ENCODE measurements at places on chromosomes 7 and 10.

DNA sequence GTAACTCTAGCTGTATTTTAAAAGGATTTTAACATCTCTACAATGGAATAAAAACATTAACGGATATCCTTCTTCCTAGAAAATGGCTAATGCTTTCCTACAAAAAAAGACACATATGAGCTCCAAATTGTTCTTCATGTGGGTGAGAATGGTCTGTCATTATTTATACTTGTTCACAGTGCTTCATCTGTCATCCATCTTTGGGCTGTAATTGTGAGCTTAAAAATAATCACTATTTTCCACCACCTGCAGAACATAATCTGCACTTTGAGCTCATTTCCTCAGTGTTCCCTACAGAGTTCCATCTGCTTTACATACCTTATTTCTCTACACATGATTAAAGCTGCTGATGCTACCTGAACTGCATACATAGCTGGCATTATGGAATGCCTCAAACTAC is 979.1 kb upstream of the C7orf33 start:
- DNase-seq: no peak

DNA sequence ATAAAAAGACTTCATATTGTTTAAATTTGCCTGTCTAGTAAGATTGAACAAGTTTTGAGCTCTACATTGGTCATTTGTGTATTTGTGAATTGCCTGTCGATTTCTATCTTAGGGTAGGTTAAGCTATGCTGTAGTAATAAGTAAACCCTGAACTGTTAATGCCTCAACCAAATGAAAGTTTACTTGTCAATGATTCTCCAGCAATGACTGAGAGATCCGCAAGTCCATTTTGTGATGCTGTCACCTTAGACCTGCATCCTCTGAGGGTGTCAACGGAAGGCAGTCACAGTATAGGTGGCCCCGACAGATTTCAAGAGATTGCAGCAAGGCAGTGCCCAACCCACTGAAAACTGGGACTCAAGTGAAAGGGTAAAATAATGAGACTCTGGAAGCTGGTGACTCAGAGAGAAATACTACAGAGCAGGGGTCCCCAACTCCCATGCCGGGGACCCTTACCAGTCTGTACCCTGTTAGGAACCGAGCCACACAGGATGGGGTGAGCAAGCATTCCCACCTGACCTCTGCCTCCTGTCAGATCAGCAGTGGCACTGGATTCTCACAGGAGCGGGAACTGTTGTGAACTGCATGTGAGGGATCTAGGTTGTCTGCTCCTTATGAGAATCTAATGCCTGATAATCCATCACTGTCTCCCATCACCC is 10.8 kb upstream of the PHYH start:
- no peak for DNase-seq

GRCh38 chr10:43965033-43965917 is 316.6 kb upstream of the ZNF32 start:
- no peak for DNase-seq

DNA sequence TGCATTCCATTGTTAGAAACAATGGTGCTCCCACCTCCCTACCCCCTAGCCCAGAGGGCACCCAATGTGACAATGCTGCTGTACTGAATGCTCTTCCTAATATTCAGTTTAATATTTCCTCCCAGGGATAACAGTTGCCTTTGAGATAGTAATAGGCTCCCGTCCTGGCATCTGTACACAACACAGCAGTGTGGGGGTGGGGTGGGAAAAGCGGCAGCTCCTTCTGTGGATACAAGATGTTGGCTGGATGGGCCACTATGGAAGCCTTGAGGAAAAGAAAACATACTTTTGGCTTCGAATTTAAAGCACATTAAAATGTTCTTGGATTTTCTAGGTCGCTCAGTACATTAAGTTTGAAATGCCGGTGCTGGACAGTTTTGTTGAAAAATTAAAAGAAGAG is 9.2 kb upstream of the ZNF22 start:
- DNase-seq: no peak

GRCh38 chr7:132197772-132198171 is 378.5 kb downstream of the PLXNA4 start:
- no peak for DNase-seq

DNA sequence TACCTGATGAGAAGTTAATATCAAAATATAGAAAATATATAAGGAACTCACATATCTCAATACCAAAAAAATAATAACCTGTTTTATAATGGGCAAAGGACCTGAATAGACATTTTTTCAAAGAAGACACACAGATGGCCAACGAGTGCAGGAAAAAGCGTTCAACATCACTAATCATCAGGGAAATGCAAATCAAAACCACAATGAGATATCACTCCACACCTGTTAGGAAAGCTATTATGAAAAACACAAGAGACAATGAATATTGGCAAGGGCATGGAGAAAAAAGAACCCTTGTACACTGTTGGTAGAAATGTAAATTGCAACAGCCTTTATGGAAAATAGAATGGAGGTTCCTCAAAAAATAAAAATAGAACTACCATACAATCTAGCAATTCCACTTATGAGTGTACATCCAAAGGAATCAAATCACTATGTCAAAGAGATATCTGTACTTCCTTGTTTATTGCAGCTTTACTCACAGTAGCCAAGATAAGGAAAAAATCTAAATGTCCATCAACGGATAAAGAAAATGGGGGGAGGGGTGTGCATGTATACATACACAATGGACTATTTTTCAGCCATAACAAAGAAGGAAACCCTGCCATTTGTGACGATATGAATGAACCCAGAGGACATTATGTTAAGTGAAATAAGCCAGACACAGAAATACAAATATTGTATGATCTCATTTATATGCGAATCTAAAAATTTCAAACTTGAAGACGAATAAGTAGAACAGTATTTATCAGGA is 3.6 kb upstream of the ALOX5 start:
- no peak for DNase-seq

- no peak for DNase-seq
Measured at GRCh38 chr7:80548840-80549530, 37.1 kb upstream of the GNAT3 start.

GRCh38 chr10:8312079-8312478 is 257.6 kb downstream of the GATA3 start:
- no peak for DNase-seq

DNA sequence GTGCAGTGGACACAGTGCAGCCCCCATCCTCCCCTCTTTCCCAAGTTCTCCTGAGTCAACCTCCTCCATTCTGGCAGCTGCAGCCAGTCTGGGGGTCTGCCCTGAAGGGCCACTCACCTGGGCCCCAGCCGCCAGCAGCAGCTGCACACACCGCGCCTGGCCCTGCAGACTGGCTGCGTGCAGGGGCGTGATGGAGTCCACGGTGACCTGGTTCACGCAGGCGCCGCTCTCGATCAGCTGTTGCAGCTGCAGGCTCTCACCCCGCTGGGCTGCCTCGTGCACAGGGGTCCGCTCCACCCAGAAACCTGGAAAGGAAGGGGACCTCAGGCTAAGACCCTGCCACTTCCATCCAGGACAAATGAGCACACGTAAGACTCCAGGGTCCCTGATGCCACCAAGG is 13.6 kb downstream of the ASB13 start:
- DNase-seq: no peak

DNA sequence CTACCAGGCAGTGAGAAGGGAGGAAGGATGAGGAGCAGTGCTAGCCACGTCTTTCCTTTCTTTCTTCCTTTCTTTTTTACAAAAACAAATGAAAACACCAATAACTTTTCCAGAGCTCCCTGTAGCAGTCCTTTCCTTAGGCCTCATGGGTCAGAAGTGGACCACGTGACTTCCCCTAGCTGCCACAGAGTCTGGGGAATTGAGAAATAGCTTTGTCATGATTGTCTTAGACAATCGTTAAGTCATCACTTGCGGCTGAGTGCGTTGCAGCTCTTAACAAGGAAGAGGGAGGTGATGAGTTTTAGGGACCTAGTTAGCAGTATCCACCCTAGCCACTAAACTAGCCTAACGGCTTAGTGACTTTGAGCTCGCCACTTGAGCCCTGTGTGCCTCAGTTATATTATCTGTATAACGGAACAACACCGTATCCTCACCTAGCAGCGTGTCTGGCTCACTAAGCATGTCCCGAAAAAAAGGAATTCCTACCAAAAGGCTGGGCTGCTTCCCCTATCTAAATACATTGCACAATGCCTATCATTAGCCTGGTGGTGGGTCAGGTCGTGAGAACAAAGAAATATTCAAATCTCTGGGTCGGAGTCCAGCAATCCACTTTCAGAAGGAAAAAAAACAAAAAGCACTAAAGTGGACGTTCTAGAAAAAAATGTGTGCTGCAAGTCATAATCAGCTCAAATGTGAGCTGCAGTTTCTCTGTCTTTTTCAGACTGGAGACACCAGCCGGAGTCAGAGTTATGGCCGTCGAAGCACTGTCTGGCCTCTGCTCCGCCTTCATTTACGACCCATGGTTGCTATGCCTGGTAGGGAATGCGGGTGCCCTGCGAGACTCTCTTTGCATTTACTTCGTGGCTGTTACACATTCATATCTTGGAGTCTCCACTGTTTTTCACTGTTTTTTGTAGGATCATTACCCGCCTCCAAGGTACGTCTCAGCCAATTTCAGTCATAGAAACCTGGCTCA is 338.5 kb upstream of the FOXK1 start:
- no peak for DNase-seq

GRCh38 chr7:74674166-74674565 is 16.6 kb downstream of the GTF2I start:
- no peak for DNase-seq

GRCh38 chr7:30627026-30627425 is 32.3 kb downstream of the GARS1 start:
- DNase-seq: no peak

GRCh38 chr10:47332371-47332770 is 10.1 kb downstream of the GDF2 start:
- no peak for DNase-seq

DNA sequence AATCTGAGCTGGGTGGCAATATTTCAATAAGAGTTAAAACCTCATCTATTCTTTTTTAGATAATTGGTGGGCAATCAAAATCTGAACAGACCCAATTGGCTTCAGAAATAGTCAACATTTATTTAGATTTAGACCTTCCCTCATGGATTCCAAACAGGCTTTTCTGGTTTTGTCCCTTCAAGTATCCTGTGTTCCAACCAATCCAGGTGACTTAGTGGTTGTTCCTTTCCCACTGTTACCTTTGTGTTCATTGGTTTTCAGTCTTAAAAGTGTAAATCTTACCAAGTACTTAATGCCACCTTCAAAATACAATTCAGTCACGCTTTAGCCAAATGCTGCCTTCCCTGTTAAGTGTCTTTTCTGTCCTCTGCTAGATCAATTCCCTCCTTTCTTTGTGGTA is 85.9 kb downstream of the AHR start:
- DNase-seq: no peak

- DNase-seq: no peak
Measured at GRCh38 chr7:27172315-27172774, 1.8 kb downstream of the HOXA10 start.

- DNase-seq: no peak
Measured at GRCh38 chr10:71348850-71349249, 29.8 kb downstream of the SLC29A3 start.

DNA sequence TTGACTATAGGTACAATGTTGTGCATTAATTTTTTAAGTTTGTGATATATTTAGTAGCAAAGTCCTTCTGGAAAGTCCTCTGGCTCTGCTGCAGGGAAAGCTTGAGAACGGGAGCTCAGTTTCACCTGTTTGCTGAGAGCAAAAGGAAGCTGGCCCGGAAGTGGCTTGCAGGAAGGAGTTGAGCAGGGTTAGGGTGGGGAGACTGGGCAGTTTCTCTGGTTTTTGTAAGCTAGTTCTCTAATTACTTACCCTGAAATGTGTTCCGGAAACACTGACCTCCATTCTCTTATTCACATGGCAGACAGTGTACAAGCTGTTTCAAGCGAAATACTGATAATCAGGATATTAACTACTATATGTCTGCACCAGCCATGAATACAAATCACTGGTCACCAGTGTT is 22.3 kb downstream of the MAP3K8 start:
- DNase-seq: no peak

DNA sequence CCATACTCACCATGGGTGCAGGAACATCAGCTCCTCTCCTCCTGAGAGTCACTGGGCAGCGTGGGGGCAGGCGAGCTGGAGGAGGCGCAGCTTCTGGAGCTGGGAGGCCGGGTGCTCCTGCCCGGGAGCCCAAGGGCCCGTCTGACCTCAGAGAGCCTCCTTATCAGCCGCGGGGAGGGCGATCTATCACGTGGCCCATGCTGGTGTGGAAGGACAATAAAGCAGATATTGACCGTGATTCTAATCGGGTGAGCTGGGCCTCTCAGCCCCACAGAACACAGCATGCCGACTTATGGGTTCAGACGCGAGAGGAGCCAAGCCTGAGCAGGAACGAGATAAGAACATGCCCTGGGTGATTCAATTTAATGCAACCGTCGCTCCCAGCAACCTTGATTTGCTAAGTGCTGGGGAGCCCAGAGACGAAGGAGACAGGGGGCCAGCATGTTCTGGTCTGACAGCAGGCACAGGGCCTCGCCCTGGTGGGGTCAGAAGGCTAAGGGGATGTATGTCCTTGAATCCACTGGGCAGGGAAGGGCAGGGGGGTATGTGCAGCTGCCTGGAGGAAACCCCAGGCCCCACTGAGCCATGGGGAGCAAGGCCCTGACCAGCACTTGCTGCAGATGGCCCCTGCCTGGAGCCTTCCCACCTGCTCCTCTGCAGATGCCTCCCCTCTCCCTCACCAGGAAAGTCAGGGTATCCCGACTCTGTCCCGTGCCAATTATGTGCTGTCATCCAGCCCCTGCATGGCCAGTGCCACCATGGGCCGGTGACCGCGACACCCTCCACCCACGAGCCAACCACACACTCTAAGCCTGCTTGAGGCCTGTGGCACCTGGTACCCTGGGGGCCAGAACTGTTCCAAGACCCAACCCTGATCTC is 95.3 kb upstream of the RET start:
- no peak for DNase-seq

- DNase-seq: no peak
Measured at GRCh38 chr10:8272794-8273425, 218.4 kb downstream of the GATA3 start.

DNA sequence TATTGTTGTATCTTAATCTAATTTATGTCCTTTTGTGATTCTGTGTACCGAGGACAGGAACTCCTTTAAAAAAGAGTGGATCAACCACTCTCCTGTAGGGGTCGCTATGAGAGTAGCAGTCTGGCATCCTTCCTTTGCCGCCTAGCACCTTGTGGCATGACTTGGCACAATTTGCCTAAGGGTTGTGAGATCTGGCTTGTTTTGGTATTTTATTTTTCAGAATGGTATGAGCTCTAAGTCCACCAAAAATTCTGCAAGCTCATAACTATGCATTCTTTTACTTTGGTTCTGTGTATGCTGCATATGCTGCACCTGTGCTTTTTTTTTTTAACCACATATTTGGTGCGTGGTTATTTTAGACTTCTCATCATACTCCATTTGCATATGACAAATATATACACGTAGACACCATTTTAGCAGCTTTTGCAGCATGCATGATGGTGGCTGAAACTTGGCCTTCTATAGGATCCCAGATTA is 112.8 kb downstream of the CDK14 start:
- peak; percentile 62 for DNase-seq

- DNase-seq: no peak
Measured at GRCh38 chr7:151707105-151707469, 169.8 kb downstream of the PRKAG2 start.
